ENCODE measurements at places on chromosomes 12 and 14.

GRCh38 chr12:125775507-125775906 lies 710.3 kb downstream of the AACS start:
- ATAC-seq, result no peak

DNA sequence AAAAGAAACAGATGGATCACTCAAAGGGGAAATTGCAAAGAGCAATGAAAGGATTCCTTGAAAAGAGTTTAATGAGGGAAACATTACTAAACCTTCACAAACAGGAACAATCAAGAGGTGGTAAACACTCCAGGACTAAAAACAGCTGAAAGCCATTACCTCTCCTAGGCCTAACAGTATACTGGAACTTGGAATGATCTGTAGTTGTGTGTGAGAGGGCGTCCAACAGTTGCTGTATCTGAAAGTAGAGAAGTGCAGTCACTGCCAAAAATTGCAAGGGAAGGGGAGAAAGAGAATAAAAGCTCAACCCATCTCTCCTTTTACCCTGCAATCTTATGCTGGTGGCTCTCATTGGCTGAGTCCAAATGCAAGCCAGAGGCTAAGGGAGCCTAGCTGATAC lies 17.0 kb upstream of the MIS18BP1 start:
- no peak for ATAC-seq

DNA sequence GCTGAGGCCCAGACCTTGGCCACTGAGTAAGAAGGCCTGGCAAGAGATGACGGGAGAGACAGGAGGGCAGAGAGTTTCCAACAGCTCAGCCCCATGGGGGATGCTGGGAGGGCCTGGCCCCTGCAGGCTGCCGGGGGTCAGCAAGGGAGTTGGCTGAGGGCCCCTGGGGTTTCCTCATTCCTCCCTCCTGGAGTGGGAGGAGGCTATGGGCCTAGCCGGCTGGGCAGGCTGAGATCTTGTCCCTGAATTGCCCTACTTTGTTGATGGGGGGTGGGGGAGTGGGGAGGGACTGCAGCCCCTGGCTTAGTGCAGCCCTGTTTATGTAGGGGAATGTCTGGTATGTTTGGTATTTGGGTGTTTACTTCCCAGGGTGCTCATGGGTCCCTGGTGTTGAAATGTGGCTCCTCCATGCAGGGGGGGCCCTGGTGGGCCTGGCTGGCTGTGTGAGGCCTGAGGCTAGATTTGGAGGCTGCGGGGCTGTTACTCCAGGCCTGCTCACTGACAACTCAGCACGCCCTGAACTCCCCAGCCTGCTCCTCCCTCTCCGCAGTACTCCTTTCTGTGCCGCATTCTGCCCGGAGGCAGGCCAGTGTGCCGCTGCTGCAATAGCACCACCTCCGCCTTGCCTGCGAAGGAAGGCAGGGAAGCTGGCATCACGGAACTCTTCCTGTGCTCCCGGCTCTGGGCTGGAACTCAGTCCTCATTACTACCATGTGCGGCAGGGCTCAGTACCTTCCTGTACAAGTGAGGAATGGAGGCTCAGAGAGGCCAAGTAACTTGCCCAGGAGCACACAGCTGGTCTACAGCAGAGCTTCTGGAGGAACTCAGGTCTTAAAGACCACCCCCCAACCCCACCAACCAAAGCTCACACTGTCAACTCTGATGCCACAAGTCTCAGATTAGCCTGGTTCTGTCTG lies 25.3 kb downstream of the JDP2 start:
- ATAC-seq, result no peak

DNA sequence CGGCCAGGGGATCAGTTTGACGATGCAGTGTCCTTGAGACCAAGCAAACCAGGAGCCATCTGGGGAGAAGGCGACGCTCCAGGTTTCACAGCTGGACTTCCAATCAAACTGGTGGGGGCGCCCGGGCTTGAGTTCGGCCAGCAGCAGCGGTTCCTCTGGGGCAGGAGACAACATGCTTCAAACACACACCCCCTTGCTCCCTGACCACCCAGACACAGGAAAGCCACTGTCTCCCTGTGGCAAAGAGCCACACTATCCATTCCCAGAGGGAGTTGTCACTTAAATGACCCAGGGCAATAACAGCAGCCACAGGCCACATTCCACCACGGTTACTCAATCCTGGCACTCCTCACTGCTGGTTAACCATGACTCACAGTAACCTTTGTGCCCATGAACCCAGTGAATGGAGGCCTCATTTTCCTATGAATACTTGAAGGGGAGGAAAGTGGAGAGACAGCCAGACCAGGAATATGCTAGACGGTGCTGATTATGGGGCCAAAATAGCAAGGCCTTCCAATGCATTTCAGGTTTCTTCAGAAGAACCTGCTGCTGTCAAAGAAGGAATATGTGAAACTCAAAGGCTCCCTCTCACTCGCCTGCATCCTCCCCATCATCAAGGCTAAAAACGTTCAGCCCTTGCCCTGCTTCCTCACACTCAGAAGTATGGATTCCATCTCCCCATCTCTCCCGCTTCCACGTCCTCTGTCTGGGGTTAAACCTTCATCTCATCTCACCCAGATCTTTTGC lies 8.5 kb downstream of the WSB2 start:
- ATAC-seq, result no peak

GRCh38 chr14:104680056-104680805 lies 9.2 kb upstream of the INF2 start:
- ATAC-seq, result no peak

- peak; percentile 20 for ATAC-seq
Measured at GRCh38 chr12:8556531-8557097, 15.9 kb upstream of the CLEC4E start.

DNA sequence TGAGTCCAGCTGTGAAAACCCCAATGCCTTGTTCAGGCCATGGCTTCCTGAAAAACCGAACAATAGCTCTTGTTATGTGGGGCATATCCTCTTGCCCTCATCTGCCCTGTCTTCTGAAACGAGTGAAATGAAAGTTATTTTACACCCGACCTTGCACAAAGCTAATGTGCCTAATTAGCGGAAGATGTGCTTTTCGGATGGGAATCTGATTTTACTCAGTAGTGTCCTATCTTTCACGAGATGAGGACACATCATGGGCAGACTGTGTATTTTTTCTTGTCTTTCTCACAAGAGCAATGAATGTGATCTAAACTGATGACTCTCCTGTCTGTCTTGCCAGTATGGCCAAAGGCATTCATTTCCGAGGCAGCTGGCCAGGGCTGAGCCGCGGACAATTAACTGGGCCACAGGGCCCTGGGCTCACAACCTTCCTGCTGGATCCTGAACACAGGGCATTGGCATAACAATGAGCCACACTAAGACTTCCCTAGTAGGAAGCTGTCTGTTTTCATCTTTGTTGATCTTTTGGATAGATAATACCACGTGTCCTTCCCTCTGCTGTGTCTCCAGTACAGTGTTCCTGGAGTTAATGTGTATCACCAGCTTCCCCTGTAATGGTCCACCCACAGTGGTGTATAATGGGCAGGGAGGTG lies 86.0 kb upstream of the HIF1A start:
- ATAC-seq, result no peak

DNA sequence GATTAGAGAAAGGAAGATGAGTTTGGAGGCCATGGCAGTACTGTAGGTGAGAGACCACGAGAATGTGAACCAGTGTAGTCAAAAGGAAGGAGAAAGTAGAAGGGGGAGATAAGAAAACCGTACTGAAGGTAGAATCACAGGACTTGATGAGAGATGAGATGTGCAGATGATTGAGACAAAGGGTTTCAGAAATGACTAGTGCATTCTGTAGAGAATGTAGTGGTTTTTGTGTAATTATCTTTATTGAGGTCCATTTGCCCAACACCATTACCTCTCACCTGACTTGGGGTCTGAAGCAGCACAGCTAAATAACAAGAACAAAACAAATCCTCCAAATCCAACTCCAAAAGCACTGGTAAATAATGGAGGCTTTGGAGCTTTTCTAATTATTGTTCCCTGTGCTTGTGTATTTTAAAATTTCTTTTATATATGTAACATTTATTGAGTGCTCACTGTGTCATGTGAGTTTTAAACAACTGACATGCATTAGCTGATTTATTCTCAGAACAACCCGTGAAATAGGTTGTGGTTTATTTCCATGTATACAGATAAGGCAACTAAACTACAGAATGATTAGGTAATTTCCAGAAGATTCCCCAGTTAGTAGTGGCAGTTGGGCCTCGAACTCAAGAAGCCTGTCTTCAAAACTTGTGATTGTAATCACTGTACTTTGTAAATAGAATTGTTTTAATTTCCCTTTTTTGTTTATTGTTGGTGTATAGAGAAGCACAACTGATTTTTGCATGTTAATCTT lies 390.0 kb downstream of the AEBP2 start:
- ATAC-seq, result no peak

DNA sequence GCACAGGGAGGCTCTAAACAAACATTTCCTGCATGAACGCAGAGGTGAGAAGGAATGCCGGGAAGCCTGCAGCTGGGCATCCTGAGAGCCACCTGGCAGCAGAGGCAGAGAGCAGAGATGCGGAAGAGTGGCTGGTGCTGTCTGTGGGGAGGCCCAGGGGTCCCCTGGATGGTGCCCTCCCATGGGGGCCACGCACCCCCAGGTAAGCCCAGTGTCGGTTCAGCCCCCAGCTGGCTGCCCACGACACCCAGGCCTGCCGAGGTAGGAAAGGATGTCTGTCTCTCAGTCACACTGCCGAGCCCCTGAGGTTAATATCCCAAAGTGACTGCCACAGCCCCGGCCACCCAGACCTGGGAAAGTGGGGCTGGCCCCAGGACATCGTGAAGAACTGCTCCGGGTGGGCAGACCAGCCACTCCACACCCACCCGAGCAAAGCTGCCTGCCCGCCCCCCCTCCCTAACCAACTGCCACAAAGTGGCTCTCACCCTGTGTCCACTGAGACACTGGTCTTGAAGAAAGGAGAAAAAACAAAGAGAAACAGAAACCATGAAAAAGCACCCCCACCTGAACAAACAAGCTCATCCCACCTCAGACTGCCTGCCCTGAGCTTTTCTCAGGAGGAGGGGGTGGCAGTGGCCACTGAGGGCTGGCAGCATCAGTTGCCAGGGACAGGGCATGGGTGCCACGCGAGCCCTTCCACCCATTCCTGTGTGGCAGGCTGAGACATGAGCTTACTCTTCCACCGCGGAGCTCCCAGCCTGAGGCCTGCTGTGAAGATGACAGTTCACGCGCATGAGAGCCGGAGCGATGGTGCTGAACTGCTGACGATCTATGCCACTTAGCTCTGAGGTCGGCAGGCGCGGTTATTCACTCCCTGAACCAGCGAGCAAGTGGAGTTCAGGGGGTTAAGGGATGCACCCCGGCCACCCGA lies 40.8 kb downstream of the CCDC88C start:
- no peak for ATAC-seq

DNA sequence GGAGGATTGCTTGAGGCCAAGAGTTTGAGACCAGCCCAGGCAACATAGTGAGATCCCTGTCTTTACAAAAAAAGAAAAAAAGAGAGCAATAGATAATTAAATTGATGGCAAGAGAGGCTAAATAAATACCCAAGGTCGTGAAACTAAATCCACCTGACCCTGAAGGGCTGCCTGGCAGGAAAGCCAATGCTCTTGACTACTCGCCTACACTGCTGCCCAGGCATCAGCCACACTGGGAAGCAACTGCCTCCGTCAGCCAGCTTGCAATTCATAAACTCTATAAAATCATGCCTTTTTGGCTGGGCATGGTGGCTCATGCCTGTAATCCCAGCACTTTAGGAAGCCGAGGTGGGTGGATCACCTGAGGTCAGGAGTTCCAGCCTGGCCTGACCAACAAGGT lies 31.7 kb upstream of the RASSF3 start:
- no peak for ATAC-seq

DNA sequence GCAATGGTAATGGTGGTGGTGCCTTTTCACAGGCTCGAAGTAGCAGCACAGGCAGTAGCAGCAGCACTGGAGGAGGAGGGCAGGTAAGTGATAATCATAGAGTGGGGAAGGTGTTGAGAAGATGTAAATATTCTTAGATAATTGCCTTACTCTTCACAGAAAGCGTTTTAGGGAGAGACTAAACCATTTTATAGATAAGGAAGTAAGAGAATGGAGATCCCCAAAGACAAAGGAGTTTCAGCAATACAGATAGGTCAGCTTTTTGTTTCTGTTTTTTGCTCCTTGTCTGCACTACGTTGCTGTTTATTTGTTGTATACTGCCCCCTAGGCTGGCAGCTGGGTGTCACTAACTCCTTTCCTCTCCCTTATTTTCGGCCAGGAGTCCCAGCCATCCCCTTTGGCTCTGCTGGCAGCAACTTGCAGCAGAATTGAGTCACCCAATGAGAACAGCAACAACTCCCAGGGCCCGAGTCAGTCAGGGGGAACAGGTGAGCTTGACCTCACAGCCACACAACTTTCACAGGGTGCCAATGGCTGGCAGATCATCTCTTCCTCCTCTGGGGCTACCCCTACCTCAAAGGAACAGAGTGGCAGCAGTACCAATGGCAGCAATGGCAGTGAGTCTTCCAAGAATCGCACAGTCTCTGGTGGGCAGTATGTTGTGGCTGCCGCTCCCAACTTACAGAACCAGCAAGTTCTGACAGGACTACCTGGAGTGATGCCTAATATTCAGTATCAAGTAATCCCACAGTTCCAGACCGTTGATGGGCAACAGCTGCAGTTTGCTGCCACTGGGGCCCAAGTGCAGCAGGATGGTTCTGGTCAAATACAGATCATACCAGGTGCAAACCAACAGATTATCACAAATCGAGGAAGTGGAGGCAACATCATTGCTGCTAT lies 2.0 kb downstream of the SP1 start:
- no peak for ATAC-seq

DNA sequence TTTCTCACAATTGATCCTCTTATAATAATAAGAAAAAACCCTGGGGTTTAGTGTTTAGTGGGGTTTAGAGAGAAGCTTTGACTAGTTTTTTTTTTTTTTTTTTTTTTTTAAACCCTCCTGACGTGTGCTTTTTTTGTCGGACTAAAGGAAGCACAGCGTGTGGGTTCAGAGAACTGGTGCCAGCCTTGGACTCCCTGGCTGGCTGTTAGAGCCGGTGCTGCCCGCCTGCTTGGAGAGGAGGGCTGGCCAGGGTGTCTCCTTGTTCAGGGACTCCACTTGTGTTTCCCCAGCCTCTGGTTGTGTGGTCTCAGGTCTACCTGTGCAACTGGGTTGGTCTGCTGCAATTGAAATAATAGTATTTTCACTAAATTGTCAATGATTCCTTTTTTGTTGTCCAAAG lies 54.1 kb upstream of the ASPG start:
- ATAC-seq, result no peak

DNA sequence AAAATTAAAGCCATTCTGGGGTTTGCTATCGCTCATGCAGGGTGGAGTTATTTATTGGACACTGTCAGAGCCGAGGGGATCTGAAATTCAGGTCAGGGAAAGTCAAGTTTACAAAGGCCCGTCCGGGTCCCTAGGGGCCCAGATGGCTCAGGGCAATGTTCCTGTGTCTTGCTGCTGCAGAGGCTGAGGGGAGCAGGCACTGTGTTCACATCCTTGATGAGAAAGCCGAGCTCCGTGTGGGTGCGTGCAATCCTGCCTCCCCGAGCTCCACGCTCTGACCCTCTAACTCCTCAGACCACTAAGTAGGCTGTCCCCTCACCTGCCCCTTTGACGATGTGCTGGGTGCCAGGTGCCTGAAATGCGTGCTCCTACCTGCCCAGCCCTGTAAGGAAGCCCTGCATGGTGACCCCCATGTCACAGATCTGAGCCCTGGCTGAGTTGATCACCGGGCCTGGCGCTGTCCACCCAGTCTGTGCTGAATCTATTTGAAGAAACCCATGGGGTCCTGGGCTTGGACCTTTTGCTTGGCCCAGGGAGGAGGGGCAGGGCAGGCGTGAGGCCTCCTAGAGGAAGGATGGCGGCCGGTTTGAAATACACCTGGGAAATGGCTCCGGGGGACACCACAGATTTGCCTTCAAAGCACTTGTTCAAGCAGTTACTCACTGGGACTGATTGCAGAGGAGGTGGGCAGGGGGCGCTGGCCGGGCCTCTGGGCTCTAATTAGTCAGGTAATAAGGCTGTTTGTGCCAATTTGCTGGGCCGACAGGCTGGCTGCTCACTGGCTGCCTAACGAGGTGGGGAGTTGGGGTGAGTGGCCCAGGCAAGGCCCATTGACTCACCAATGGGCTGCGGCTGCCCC lies 204.3 kb downstream of the KIF26A start:
- no peak for ATAC-seq
